ENCODE measurements at places on chromosomes 1 and 21.

GRCh38 chr1:179046808-179047635, 21.3 kb downstream of the FAM20B start:
- no peak for DNase-seq

- no peak for DNase-seq
Observed at GRCh38 chr1:155186794-155187455, 13.3 kb downstream of the TRIM46 start.

DNA sequence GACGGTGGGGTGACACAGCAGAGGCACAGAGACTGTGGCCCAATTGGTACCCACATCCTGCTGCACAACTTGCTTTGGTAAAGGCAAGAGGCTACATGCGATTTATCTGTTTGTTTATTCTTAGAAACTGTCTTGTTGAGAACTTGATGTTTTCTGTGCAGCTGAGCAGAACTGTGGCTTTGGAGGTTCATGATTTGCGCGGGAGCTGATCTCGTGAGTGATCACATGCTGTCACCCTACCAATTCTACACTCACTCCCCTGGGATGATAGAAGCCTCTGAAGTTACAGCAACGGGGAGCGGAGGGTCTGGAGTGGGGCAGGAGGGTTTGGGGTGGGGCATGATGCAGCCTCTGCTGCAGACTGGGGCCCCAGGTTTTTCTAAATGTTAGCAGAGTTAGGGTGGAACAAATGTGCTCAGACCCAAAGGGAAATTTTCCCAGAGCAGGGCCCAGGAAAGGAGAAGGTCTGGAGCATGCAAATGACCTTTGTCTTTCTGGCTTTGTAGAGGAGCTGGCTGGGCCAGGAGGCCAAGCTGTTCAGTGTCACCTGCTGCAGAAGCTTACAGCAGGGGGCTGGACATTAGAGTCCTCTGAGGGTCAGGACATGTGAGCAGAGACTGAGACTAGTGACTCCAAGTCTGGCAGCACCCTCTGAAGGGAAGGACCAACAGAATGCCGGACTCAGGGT, 83.6 kb downstream of the GRIK3 start:
- peak; percentile 95 for DNase-seq

DNA sequence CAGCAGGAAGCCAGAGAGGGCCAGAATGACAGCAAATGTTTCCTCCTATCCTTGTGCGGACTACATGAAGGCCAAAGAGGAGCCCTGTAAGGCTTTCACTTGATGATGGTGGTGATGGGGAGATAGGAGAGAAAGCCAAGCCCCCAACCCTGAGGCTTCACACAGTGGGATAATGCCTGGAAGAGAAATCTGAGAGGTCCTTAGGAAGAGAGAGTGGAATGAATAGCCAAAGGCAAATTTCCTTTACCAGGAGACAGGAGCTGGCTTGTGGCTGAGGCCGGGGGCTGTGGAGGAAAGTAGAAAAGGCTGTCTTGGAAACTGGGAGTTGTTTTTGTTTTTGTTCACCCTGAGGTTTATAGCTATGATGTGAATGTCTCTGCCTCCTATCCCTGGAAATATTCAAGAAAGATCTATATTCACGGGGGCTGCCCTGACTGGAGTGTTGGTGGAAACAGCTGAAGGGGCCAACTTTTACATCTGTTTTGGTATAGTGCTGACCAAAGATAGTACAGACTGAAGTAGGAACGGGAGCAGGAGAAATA, 13.0 kb upstream of the RNF19B start:
- DNase-seq, result no peak

- DNase-seq, result no peak
Observed at GRCh38 chr21:43270800-43271301, 102.0 kb downstream of the CRYAA start.

GRCh38 chr21:46157396-46157986, 2.1 kb upstream of the FTCD start:
- DNase-seq, result no peak

DNA sequence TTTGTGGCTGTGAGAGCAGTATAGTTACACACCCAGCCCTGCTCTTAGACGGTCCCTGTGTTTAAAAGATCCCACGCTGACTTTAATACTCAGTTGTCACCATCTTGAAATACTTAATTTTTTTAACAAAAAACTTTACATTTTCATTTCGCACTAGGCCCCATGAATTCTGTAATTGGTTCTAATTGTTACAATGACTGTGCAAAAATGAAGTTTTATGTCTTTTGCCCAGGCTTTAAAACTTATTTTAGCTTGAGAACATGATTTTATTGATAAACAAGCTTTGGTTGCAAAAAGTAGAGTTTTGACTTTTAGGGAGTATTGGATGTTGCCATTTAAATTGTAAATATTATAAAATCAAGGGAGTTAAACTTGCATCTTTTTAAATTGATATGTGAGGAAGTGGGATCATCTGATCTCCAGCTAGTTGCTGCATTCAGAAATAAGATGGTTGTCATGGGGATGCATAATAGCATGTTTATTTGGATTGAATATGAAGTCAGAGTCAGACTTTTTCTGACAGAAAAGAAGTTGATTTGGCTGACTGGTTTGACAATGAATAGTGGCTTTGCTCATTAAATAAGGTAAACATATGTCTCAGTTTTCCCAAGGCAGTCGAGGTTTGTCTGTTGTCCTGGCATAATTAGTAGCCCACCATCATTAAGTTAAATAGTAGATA, 23.0 kb upstream of the CRP start:
- no peak for DNase-seq

GRCh38 chr1:196181594-196181878, 426.7 kb downstream of the KCNT2 start:
- no peak for DNase-seq

DNA sequence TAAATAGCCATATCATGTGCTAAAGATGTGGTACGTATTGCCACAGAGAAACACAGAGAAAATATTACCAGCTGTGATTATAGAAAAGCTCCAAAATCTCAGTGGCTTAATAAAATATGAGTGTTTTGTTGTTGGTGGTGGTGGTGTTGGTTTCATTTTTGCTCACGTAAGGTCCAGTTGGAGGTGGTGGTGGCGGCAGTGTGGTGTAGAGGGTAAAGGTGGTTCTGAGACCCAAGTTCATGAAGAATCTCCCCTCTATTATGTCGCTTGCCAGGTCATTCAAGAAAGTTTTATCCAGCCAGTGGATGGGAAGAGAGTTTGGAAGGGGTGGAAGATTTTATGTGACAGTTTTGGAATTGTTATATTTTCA, 217.6 kb upstream of the SAMSN1 start:
- no peak for DNase-seq

- no peak for DNase-seq
Observed at GRCh38 chr21:18443085-18443484, 39.5 kb upstream of the TMPRSS15 start.

GRCh38 chr1:212974711-212975110, 24.4 kb downstream of the VASH2 start:
- DNase-seq, result no peak

GRCh38 chr1:32748926-32749325, 46.4 kb upstream of the SYNC start:
- DNase-seq, result no peak

- DNase-seq, result no peak
Observed at GRCh38 chr1:31062867-31063380, 2.6 kb downstream of the PUM1 start.

DNA sequence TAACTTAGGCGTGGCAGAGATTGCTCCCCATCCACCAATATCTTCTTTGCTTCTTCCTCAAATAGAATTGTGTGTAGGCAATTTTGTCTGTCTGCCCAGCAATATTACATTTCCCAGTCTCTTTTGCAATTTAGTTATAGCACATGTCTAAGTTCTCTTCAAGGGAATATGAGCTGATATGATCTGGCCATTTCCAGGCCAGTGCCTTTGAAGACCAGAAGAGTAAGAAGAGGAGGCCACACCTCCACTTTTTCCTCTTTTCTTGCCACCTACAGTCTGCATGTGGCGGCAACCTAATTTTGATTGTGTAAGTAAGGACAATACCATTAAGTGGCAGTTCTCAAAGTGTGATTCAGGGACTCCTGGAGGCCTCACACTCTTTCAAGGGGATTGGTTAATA, 6.3 kb upstream of the RSBN1 start:
- DNase-seq, result no peak

DNA sequence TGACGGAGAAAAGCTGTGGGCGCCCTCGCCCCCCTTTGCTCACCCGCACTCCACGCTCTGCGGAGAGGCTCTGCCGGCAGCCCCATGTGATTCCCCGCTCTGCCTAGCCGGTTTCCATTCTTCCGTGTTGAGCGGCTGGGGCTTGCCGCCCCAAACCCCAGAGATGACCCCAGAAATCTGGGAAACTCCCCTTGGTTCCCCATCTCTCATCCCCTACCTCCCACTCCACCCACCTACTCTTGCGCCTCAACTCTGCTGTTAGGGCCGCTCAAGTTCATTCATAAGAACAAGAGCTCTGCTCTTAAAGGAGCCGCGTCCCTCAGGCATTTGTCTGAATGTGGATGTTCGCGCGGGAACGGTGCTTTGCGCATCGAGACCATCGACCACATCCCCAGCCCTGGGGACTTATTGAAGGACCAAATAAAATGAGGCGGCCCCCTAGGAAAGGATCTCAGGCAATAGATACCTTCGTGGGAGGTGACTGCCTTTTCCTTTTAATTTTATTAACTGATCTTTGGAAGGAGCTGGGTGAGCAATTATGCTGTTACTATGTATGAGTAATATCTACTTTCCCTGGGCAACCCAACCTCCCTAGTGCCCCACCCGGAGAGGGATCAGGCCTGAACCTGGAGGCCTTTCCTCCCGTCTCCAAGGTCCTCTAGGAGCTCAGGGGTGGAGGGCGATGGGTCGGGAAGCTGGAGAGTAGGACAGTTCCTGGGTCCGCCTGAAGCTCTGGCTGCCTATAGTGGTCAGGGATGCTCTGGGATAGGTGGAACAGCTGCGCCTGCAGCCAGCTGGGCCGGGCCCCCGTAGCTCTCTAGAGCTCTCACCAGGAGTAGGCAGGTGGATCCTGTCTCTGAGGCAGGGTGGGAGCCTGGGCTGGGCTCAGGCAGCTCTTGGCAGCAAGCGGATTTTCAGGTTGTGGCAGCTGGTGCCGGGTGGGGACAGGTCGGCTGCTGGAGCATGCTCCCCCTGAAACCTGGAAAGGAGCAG, 898 bp downstream of the MFSD2A start:
- peak; percentile 65 for DNase-seq

- no peak for DNase-seq
Observed at GRCh38 chr1:187928696-187929095, 1099.9 kb downstream of the PLA2G4A start.

- DNase-seq, result no peak
Observed at GRCh38 chr1:19365721-19366120, 53.6 kb downstream of the SLC66A1 start.

- DNase-seq, result no peak
Observed at GRCh38 chr1:65001231-65001792, 35.0 kb upstream of the JAK1 start.

GRCh38 chr1:240496356-240496755, 115.6 kb downstream of the GREM2 start:
- no peak for DNase-seq

- no peak for DNase-seq
Observed at GRCh38 chr1:226060427-226060826, 2.1 kb upstream of the H3-3A start.

GRCh38 chr1:163928651-163929050, 606.9 kb downstream of the NUF2 start:
- no peak for DNase-seq

- no peak for DNase-seq
Observed at GRCh38 chr1:200386416-200386815, 23.4 kb downstream of the ZNF281 start.

DNA sequence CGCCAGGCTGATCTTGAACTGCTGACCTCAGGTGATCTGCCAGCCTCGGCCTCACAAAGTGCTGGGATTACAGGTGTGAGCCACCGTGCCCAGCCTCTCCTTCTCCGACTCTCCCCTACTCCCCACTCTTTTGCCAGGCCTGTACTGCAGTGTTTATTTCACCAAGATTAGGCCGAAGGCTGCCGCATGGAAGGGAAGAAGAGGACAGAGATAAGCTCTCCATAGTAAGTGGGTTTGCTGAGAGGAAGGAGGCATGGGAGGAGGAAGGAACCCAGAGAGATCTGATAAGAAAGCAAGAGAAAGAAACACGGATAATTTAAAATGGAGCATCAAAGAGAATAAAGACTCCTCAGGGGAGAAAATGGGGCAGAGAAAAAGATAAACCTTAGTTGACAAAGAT, 8.7 kb downstream of the PTCH2 start:
- no peak for DNase-seq

- DNase-seq, result peak; percentile 48
Observed at GRCh38 chr1:66330722-66331141, 203.2 kb upstream of the SGIP1 start.

DNA sequence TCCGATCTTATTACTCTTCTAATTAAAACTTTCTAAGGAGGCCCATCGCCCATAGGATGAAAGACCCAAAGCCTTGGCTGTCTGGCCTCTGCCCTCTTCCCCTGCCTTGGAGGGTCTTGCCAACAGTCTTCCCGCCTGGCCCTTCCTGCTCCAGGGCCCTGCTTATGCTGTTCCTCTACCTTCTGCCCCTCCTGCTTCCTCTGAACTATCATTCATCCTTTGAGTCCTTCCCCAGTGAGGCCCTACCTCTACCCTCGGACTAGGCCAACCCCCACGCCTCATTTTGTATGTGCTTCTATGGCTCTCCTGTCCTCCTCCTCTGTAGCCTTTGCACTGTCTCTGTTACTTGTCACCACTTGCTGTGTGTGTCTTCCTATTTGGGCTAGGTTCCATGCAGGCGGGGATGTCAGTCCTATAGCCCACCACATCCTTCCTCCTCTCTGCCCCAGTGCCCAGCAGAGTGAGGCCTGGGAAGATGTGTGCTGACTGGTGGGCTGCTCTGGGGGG, 5.4 kb downstream of the RUSC1 start:
- DNase-seq, result peak; percentile 56

DNA sequence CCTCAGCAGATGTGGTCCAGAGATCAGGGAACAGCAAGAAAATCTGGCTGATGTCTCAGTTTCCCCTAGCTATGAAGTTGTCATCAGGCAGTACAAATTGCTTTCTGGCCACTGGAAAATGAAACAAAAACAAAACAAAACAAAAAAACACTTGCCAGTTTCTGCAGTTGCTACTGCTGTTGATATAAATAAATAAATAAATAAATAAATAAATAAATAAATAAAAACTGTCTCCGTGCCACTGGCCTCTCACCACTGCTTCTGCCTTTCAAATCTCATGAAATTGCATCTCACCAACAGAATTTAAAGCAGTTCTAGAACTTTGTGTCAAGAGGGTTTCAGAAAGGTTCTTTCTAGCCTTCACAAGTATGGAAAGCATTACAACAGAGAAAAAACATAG, 62.9 kb downstream of the C1orf87 start:
- DNase-seq, result no peak

Data from NAMALWA (cell line).